Stimulated activated CD8-positive, alpha-beta memory T cell treated with anti-CD3 and anti-CD28 coated beads, Interleukin-15, amount 100 ng/mL, for 48 hours (primary cell): ENCODE measurements at places on chromosomes 7 and 10.

DNA sequence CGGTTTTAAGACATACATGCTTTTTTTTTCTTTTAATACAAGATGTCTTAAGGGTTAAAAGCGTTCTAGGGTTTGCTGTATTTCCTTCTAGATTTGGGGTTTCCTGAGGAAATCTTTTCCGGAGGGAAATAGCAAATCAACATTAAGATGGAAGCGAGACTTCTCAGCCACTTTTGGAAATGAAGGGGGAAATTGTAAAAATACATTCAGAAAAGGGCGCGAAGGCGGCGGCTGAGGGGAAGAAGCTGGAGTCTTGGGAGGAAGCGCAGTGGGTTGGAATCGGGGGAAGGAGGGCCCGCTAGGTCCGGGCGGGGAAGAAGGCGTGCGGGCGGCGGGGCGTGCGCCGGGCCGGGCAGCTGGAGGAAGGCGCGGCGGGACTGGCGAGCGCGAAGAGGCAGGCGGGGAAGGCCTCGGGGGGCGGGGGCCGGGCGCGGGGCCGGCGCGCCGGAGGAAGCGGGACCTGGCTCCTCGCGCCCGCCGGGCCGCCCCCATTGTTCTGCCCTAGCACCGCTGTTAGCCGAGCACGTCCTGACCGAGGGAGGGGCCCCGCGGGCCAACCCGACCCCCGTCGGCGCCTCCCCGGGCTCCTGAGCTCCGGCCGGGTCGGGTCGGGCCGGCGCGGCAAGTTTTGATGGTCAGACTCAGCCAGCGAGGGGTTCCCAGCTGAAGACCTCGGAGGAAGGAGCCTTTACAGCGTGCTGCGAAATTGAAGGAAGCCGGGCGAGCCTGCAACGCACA, 1.5 kb upstream of the SKIDA1 start:
- DNase-seq, result peak; percentile 36

DNA sequence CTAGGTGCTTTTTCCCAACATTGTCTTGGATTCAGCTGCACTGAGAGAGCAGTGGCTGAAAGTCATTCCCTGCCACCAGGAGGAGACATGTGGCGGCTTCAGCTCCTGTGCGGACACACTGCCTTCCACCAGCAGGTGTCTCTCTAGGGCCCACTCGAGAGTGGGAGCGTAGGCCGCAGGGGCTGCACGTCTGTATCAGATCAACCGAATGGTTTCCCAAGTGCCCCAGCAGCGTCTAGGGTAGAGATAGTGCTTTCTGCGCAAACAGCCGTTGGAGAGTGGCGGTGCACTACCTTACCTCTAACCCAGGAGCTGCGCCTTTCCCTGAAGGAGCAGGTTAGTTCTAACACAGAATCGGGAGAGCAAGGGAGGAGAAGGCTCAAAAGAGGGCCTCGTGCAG, 31.7 kb downstream of the PAPOLB start:
- DNase-seq, result peak; percentile 47

DNA sequence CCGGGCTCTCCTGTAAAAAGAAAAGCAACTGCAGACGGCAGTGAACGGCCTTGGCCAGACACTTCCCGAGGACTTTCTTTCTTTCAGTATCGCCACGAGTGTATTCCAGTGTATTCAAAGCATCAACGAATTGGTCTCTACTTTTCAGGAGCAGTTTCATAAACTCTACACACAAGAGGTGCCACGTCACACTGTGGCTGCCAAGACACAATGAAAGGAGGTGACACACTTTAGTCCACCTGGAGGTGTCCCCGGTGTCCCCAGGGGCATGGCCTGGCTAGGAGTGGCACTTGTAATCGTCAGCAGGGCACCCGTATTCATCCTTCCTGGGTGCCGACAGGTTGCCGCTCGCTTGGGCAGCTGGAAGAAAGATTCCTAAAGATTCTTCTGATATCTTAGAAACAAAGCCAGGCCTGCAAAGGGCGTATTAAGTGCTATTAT, 5.0 kb downstream of the TNS3 start:
- no peak for DNase-seq

DNA sequence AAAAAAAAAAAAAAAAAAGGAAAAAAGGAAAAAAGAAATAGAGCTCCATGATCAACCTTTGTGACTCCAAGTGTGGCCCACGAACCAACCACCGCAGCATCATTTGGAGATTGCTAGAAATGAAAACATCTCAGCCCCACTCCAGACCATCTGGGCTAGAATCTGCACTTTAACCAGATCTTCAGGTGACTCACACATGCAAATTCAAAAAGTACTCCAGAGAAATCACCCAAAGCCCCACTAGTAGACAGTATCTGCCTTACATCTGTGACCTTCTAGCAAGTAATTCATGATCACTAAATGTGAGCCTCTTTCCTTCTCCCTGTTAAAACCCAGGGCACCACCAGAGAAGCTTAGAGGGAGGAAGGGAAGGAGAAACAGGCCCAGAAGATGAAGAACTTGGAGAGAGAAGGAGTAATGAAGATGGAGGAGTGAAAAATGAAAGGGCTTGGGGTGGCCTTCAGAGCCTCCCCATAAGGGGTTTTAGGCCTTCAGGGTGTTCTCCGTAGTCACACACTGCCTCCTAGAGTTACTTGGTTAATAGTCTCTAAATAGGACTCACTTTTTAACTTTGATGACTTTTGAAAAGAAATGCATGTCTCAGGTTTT, 94.0 kb downstream of the SLC37A3 start:
- no peak for DNase-seq

GRCh38 chr7:16066805-16067459, 354.4 kb downstream of the CRPPA start:
- no peak for DNase-seq

DNA sequence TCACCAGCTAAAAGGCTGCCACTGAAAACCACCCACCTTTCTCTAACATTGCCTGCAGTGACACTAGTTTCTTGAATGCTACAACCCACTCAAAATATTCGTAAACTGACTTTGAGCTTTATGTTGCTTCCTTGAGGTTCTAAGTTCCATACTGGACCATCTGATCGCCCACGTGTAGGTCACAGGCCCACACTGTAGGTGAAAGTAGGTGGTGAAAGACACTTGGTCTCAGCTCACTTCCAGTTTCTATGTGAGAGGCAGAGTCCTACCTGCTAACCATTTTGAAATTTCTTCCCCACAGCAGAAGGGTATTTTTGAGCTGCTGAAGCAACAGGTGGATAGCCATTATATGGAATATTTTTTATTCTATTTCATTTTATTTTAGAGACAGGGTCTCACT, 97.3 kb downstream of the MYO3A start:
- no peak for DNase-seq

- DNase-seq, result peak; percentile 73
These were observed 1.5 kb downstream of the IL15RA start for GRCh38 chr10:5975641-5976473.

DNA sequence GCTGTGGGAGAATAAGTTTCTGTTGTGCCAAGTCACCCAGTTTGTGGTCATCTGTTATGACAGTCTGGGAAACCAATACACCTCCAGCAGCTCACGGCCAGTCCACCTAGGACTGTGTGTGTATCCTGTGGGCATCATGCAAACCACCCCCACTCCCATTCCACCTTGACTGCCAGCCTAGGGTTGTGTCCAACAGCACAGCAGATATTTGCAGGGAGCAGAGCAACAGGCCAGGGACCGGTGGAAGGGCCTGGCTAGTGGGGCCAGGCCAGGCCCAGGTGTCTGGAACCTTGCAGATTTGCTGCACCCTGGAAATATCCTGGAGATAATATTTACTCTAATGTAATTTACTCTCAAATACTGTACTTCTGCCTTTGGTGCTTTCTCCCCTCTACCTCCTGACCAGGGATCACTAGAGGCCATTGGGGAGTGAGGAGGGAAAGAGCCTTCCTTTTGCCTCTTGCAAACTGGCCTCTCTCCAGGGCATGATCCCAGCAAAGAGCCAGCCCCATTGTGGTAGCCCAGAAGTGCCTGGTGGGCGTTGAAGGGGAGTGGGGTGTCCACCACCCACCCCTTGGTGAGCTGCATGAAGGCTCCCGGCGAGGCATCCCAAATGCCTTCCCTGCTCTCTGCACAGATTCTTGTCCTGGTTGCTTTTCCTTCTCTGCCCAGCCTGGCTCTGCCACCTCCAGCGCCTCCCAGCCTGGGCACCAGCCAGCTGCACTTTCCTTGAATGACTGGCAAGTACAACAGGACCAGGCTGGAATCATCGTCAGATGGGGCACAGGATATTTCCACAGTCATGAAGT, 15.2 kb upstream of the TPST1 start:
- DNase-seq, result no peak

- DNase-seq, result no peak
These were observed 69.9 kb upstream of the NXPH1 start for GRCh38 chr7:8363407-8364015.

DNA sequence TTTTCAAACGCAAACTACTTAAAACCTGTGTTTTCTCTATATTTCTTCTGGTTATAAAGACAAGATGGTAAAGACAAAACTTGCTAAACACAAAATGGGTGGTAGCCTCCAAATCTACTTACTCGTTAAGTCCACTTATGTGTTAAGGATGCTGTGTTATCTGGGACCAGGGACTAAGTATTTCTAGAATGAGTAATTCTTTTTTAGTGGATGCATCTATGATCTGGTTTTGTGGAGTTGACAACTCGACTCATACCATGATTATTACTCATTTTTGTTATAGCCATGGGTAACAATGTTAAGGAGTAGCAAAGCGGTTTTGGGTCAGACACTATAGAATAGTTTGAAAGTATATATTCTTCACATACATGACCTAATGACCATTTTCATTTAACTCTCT, 239.5 kb upstream of the FOXP2 start:
- no peak for DNase-seq

DNA sequence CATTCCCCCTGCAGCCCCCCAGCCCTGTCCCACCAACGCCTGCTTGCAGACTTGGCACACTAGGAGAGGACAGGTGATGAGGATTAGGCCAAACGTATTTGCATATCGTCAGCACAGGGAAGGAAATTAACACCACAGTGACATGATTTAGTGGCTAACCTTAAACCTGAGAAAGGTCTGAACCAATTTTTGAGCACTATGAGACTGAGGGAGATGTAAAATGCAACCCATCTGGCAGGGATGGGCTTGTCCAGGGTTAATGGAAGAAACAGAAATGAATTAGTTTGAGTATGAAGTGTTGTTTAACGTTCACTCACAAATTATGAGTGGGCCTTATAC, 183.6 kb downstream of the TAX1BP1 start:
- DNase-seq, result no peak

DNA sequence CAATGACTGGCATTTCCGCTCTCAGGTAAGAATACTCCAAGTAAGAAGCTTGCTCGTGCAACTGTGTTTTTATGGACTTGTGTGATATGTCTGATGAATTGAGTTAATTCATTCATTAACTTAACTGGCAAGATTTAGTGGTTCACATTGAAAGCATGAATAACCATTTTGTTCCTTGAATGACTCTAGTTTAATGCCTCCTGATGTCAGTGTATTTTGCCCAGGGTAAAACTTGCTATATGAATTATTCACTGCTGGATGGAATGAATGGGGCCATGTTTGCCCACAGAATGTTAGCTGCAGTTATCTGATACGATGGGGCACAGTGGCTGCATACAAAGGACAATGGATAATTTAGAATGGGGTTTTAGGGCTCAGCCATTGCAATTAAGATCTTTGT, 124.1 kb downstream of the ZNF365 start:
- DNase-seq, result no peak

- DNase-seq, result peak; percentile 67
These were observed 587 bp upstream of the GRK5 start for GRCh38 chr10:119206603-119207365.

- no peak for DNase-seq
These were observed 67.3 kb upstream of the WDR11 start for GRCh38 chr10:120783867-120784266.

DNA sequence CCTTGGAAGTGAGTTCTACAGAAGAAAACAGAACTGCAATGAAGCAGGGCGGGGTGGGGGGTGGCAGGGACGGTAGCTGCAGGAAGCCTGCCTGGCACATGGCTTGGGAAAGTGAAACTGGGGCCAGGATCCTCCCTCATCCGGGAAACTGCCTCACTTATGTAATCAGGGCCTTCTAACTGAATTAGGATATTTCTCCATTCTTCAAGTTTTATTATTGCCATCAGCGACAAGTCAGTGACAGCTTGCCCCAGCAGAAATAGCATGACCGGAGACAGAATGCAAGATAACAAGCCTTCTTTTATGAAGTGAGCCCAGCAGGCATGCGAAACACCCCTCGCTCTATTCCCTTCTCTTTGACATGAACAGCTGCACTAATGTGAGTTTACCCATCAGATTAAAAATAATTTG, 77.5 kb upstream of the CACUL1 start:
- no peak for DNase-seq

DNA sequence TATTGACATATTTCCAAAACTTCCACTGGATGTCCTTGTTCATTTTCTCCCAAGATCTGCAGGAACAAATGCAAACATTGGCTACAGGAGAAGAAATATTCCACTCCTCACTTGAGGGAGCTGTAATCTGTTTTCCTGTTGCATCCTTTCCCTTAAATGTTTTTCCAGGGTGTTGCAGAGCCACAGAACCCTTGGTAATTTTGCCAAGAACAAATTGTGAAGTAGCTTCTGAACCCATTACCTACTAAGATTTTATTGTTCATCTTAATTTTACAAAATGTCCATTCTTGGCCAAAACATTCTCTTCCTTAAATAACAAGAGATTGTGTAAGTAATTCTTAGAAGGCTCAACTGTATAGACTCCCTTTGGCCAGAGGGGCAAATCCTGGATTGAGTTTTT, 177.0 kb downstream of the GNAT3 start:
- no peak for DNase-seq

- DNase-seq, result no peak
These were observed 103.1 kb downstream of the PAXIP1 start for GRCh38 chr7:154899862-154900261.

DNA sequence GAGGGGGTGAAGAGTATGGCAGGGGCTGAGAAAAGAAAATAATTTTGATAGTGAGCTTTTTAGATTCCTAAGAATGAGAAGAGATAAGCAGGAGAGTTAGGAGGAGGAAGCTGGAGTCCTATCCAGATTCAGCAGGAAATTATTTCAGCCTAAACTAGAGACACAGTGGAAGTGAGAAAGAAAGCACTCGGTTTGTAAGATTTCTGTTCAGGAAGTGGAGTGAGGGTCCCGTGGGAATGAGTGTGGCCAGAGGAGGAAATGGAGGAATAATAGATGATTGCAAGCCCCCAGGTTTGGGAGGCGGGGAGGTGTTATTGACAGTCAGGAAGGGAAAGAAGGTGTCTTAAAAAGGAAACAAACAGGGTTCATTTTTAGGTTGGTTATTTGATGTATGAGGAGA, 84.8 kb upstream of the NRP1 start:
- no peak for DNase-seq

- DNase-seq, result no peak
These were observed 1.1 kb upstream of the TFAM start for GRCh38 chr10:58384095-58384494.

GRCh38 chr10:76172020-76172419, 740.6 kb downstream of the LRMDA start:
- no peak for DNase-seq

GRCh38 chr10:95447685-95448084, 113.5 kb downstream of the SORBS1 start:
- DNase-seq, result no peak
